ENCODE measurements at places on chromosomes 16 and 17. TPM values are rescaled to one million over a fixed set of nuclear protein-coding genes. Genes with fewer than 3 reads are reported as not detected.
A peak's percentile ranks its signal among the peaks of the same experiment; 100 is the strongest.

GRCh38 chr16:19884611-19885450, at the start of gene GPRC5B:
GPRC5B (minus strand) TSS chr16:19884848; CDS start chr16:19872845, 12,003 bp downstream.
- H3K36me3 ChIP-seq: no peaks in the 10 kb centered on the region
- H3K4me1 ChIP-seq: peaks cover 5% of the 10 kb centered on the region

The CDH11 gene
- 601 TPM for total RNA-seq

DNA sequence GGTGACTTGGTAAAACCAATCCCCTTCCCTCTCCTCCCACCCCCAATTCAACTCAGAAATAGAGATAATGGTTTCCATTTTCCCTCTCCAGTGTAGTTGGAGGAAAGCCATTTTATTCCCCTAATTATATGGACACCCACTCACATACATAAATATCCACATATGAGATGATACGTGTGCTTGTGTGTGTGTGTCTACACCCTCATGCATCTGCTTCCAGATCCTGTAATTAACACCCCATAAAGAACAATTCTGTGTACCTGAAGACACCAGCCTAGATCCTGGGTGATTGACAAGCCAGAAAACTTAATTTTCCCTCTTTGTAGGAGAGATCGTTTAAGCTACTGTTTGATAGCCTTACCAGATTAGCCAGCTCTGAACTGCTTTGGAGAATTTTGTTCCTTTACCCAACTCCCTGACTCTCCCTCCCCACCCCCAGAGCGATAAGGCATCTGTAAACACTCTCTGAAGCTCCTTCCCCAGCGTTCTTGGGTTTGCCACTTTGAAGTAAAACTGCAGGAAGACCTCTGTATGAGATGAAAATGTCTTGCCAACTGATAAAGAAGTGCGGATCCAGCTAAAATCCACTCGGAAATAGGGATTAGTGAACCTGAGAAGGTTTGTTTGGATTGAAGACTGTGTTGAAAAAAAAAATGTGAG, 175.7 kb downstream of the RGS9 start:
- H3K27ac ChIP-seq: no peak overlapping the region
- no peaks in the 10 kb centered on the region for H3K4me1 ChIP-seq
- peaks cover 39% of the 10 kb centered on the region for H3K27me3 ChIP-seq
- no peak overlapping the region for H3K4me3 ChIP-seq
- DNase-seq: no peak

GRCh38 chr16:22352723-22353122, 21.7 kb downstream of the CDR2 start:
- H3K27ac ChIP-seq: peak overlapping the region; percentile 99
- peaks cover 16% of the 10 kb centered on the region for H3K4me1 ChIP-seq
- no peak overlapping the region for H3K4me3 ChIP-seq
- no peaks in the 10 kb centered on the region for H3K27me3 ChIP-seq
- peaks cover 43% of the 10 kb centered on the region for H3K36me3 ChIP-seq

- no peak overlapping the region for H3K4me3 ChIP-seq
- DNase-seq: no peak
- no peak overlapping the region for H3K27ac ChIP-seq
- no peaks in the 10 kb centered on the region for H3K36me3 ChIP-seq
- peaks cover 3% of the 10 kb centered on the region for H3K4me1 ChIP-seq
These were observed 8.2 kb upstream of the KCNH6 start for GRCh38 chr17:63514974-63515373.

- H3K27me3 ChIP-seq: no peaks in the 10 kb centered on the region
- no peak overlapping the region for H3K27ac ChIP-seq
- H3K36me3 ChIP-seq: no peaks in the 10 kb centered on the region
- H3K4me3 ChIP-seq: no peak overlapping the region
These were observed 93.4 kb upstream of the TMEM132E start for GRCh38 chr17:34485999-34486398.
